ENCODE measurements at places on chromosomes 13 and 19.

- no peak for DNase-seq
Measured at GRCh38 chr19:39795001-39795400, 16.3 kb downstream of the LEUTX start.

DNA sequence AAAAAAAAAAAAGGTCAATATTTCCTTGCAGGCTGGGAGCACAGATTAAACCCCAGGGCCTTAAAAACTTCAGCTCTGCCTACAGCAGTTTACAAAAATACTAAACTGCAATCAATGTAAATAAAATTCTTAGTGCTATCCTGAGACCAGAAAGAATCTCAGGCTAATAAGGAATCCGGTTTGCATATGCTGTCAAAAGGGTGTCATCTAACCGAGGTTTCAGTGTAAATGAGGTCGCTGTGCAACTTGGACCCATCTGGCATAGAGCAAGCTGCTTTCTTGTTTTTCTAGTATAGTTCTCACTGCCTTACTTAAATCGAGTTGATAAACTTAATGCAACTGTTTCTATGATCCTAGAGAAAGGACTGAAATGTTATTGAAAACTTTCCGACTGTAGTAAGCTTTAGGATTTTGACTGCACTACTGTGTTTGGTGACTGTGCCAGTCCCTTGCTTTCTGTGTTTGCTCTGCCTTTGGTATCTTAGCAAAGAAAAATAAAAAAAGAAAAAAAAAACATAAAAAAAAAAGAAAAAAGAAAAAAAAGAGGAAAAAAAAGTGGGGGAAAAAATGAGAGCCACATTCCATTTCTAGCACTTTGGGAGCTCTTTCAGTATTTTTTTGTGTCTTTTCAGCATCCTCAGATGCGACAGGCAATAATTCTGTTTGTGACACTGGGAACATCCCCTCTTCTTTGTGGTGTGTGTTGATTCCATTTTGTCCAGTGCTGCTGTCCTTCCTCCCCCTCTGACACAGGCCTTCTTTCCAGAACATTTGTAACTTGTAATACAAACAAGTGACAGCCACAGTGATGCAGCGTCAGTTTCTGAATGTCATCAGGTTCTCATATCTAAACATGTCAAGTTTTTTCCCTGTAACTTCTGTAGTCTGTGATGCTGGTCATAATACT, 340.5 kb downstream of the ZNF536 start:
- no peak for DNase-seq

- no peak for DNase-seq
Measured at GRCh38 chr13:21668732-21669275, 2.1 kb upstream of the FGF9 start.

GRCh38 chr13:76048675-76049375, 412.7 kb downstream of the LMO7 start:
- DNase-seq, result no peak

DNA sequence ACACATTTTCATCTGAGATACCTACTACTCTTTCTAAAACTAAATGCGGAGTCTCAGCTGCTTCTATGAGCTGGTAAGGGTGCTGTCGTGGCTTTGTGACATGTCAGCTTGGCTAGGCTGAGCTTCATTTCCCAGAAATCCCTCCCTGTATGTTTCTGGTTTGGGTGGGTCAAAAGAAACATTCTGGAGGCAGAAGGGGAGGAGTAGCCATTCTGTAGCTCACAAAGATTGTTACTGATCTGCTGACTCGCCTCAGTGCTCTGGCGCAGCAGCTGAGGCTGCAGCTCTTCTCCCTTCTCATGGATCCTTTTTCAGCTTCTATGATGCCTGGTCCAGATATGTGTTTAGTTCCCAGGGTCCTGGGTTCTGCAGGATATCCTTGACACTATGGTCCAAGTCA, 114.7 kb downstream of the RAP2A start:
- no peak for DNase-seq

- DNase-seq, result no peak
Measured at GRCh38 chr19:5058521-5059212, 89.8 kb downstream of the KDM4B start.

- DNase-seq, result no peak
Measured at GRCh38 chr19:52034051-52034728, 6.0 kb upstream of the ZNF614 start.

- no peak for DNase-seq
Measured at GRCh38 chr13:98539666-98540065, 37.2 kb downstream of the STK24 start.

GRCh38 chr13:35460061-35460460, 16.4 kb downstream of the MAB21L1 start:
- DNase-seq, result no peak

DNA sequence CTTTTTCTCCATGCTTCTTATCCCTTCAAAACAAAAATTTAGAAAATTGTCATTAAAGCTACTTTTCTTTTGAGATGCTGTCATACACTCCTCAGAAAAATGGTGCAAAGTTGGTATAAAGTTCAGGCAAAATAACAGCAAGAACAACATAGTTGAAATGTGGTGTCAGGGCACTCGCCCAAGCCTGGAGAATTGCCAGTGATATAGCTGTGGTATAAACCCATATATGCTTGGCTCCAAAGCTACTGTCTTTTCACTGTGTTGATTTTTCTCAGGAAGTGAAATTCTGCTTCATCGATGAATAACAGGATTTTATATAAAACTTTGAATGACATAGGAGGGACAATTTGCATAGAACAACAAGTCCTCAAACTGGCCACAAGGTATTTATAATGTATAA, 2532.9 kb downstream of the PCDH9 start:
- no peak for DNase-seq

GRCh38 chr19:11196406-11197287, 698 bp downstream of the KANK2 start:
- no peak for DNase-seq

- DNase-seq, result no peak
Measured at GRCh38 chr19:35123573-35123972, 8.0 kb downstream of the FXYD3 start.
